ENCODE measurements at places on chromosomes 5 and 9. TPM values are rescaled to one million over a fixed set of nuclear protein-coding genes. Genes with fewer than 3 reads are reported as not detected.

The SOWAHA gene
- not detected for total RNA-seq

The MYMK gene
- not detected for total RNA-seq

The MORN5 gene
- not detected for total RNA-seq

The PCDHB15 gene
- total RNA-seq = 3.8 TPM

The SCGB3A2 gene
- total RNA-seq = not detected

The PLK2 gene
- 230 TPM for total RNA-seq

The MYO10 gene
- total RNA-seq = 21.5 TPM

The SOX30 gene
- total RNA-seq = not detected

The F2RL2 gene
- 0.71 TPM for total RNA-seq

The POMT1 gene
- 31.1 TPM for total RNA-seq

The MAML1 gene
- 10.0 TPM for total RNA-seq

The GALNT12 gene
- total RNA-seq = 2.2 TPM

The CCDC171 gene
- 1.7 TPM for total RNA-seq

The ALDH1A1 gene
- total RNA-seq = 155 TPM

The FOXI1 gene
- not detected for total RNA-seq

DNA sequence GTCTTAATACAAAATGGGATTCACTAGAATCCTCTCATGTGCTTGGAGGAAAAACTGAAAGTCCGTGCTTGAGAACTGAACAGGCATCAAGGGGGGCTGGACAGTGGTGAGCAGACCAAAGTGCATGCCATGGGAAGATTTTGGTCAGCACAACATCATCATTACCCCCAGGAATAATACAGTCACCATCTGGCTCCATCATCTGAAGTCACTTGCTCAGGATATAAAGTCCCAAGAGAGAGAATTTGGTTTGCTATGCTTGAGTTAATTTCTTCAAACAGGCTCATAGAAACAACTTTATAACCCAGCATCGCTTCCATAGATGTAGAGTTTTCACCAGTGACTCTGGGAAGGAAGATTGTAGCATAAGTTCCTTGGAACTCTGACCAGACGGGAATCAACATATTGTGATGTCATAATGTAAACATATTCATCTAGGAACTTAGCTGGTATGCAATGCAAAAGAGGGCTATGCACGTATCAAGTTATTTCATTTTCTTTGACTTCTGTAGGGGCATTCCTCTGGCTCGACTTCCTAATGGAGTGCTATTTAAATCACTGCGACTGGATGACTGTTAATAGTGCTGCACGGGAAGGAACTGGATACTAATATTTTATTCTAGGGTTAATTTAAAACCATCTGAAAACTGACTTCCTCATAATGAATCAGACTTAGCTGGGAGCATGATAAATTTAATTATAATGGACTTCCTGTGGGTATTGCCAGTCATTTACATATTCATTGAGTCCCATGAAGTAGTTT, 145.2 kb downstream of the MTRR start:
- DNase-seq = no peak

DNA sequence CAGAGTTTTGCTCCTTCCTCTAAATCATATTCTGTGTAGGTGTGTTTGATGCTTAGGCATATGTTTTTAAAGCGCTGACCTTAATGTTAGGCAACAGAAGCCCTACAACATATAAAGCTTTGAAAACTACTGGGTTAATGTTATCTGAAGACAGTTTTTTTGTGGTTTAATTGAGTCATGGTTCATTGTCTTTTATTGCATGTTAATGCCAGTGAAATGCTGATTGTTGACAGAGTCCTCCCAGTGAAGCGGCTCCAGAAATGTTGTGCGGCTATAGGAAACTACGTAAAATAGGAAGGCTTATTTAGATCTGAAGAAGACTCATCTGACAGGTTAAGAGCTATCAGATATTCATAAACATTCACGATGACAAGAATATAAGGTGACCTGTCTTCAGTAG, 424.6 kb downstream of the CCDC171 start:
- peak; percentile 47 for DNase-seq

GRCh38 chr5:159052401-159053011, 47.2 kb downstream of the EBF1 start:
- DNase-seq = no peak

DNA sequence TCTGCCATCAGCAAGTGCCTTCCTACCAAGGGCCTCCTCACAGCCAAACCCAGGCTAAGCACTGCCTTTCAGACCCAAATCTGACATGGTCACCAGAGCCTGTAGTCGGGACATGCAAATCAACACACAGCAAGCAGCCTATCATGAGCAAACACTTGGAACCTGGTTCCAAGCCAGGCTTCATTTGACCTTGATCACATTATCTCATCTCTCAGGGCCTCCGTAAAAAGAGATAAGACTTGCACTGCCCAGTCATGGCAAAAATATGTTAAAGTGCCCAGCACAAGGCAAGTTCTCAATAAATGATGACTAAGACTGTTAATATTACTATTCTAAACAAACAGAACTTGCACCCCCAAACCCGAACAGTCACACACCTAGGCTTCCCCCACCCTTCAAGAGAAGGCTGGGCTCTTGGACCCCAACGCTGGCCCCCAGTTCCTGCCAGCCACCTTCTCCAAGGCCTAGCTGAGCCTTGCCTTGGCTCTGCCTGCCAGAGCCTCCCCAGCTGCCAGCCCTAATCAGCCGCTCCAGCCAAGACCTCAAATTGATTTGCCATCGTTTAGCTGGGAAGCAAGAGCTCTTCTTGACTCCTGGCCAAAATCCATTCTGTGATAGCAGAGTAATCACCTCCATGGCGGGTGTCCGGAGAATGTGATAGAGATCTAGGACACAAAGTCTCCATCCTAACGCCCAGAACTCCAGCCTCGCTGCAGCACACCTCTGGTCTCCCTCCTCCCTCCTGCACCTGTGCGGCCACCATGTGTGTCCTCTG, 18.7 kb downstream of the CPLX2 start:
- no peak for DNase-seq

DNA sequence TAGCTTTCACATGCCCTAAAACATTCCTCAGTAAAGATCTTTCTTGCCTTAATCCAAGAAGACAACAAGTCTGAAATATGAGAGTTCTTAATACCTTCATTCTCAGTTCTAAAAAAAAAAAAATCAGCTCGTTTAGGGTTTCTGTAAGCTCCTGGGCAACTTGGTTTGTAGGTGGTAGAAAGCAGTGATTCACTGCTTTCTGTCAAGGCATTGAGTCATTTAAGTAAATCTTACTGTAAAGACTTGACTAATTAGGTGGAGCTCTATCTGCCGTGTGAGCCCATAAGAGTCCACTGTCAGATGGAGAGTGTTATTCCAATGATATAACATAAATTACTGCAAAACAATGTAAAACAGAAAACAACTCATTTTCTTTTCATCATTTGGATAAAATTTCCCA, 56.1 kb upstream of the MAST4 start:
- no peak for DNase-seq

- DNase-seq = no peak
Measured at GRCh38 chr9:15965246-15965745, 412.5 kb downstream of the CCDC171 start.

DNA sequence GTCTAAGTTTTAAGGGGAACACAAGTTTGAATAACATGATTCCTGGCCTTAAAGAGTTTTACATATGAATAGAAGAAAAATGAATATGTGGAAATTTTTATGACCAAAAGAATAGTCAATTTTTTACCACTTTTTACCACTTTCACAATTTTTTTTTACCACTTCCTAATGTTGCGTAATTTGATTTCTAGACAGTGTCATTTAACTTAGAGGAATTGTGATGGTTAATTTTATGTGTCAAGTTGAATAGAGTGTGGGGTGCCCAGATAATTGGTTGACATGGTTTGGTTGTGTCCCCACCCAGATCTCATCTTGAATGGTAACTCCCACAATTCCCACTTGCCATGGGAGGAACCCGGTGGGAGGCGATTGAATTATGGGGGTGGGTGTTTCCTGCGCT, 416.6 kb downstream of the KIF4B start:
- DNase-seq = no peak

DNA sequence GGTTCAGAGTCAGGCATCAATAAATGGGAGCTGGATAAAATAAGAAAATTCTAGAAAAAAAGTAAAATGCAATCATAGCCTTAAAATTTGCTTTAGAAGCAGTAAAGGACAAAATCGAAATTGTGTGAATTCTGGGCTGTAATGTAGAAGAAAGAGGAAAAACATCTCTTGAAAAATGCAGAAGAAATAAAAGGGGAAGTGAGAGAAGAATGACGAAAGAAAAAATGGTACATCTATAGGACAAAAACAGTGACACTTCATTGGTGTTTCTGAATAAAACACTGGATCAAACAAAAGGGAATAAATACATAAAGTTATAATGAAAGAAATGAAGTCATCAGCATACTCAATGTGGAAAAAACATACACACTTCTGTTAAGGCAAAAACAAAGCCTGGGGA, 642.3 kb downstream of the ACTL7B start:
- no peak for DNase-seq

- no peak for DNase-seq
Measured at GRCh38 chr5:67476995-67477394, 280.4 kb upstream of the CD180 start.

GRCh38 chr5:39353717-39354399, 10.4 kb downstream of the C9 start:
- no peak for DNase-seq

DNA sequence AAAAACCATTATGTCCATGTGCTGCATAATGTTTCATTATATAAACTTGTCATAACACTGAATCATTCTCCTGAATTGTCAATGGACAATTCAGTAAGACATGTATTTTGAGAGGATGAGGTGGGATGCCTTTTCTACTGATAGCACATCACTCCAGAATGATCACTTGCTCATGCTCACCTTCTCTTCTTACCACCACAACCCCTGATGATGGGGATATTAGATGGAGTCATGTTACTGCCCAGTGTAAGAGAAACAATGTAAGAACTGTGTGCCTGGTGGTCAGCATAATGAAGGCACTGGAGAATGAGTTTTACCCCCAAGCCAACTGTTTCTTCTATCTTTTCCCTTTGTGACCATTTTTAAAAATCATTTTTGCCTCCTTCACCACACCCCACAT, 198.8 kb downstream of the ADAMTSL1 start:
- DNase-seq = peak; percentile 29

DNA sequence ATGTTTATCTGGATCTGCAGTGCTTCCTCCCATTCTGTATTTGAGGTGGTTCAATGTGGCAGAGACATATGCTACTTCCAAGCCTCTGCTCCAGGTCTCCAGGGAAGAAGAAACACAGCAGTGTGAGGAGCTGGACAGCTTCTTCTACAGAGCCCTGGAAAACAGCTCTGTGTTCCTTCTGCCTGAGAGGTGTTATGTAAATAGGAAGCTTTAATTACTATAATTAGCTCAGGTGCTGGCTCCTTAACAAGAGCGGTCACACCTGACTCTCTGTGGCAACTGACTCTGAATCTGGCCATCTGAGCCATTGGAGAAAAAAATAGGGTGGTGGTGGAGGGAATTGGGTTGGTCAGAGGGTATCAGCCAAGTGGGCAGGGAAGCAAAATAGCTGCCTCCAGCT, 332.4 kb upstream of the BRINP1 start:
- DNase-seq = no peak

- no peak for DNase-seq
Measured at GRCh38 chr9:16519001-16519400, 351.5 kb downstream of the BNC2 start.

DNA sequence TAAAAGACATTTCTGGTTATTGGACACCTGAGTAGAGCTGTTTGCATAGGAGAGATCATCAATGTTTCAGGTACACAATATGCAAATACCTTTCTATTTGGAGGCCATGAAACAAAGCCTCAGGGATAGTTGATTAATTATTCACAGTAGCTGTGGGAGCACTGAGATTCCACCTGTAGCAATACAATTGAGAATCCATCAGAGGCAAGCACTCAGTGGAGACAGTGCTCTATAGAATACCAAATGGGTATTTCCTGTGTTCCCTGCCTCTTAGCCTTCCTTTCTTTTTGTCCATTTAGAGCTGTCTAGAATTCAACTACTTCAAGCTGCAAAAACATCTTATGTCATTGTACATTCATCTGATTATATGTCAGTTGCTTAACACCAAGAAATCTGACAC, 1754.0 kb upstream of the ACO1 start:
- DNase-seq = no peak

DNA sequence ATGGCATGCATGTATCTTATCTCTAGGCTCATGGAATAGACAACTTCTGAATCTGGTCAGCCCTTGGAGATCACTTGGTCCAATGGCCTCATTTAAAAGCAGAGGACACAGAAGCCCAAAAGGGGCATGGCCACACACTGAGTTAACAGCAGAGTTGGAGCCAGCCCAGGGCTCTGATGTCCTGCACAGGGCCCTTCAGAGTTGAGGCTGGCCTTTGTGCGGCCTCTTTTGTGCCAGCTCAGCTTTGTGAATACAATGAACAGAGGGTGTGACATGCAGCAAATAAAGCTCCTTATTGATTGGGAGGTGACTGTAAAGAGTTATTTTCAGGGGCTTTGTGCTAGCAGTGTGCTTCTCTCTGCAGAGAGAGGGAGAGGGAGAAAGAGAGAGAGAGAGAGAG, 150.1 kb upstream of the STK32A start:
- no peak for DNase-seq

GRCh38 chr9:34341659-34342295, 12.4 kb downstream of the NUDT2 start:
- no peak for DNase-seq

DNA sequence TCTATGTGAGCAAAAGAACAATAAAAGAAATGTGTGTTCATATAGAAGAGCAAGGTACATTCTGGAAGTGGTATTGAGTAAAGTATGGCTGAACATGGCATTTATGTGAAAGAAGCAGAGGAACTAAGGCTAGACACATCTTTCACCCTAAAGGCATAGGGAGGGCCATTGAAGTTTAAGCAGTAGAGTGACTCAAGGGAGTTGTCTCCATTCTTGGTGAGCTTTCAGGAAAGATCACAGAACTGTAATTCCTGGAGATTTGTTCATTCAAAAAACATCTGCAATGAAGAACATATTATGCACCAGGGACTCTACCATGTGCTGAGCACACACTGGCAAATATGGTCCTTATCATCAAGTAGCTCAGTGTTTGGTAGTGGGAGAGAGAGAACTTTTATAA, 24.8 kb upstream of the HTR1A start:
- no peak for DNase-seq

GRCh38 chr9:19023078-19023477, 9.9 kb downstream of the SAXO1 start:
- DNase-seq = no peak

DNA sequence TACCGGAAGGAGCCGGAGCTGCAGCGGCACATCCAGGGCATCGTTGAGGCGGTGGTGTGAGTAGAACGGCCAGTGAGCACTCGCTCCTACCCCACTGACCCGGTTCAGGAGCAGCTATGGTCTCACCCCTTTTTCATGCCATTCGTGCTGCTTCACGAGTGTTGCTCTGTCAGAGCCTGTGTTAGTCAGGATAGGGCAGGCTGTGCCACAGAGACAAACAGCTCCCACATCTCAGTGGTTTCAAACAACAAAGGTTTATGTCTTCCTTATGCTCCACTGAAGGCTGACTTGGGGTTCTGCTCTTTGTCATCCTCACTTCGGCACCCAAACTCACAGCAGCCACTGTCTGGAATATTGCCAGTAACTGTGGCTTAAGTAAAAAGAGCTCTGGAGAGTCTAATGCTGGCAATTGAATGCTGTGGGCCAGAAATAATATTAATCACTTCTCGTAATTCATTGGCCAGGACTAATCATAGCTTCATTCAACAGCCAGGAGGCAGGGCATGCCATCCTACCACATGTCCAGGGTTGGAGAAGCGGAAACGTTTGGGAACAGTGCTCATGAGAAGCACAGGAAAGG, 28.4 kb downstream of the ARHGEF37 start:
- DNase-seq = no peak
